ENCODE measurements at places on chromosomes 1 and 21.

DNA sequence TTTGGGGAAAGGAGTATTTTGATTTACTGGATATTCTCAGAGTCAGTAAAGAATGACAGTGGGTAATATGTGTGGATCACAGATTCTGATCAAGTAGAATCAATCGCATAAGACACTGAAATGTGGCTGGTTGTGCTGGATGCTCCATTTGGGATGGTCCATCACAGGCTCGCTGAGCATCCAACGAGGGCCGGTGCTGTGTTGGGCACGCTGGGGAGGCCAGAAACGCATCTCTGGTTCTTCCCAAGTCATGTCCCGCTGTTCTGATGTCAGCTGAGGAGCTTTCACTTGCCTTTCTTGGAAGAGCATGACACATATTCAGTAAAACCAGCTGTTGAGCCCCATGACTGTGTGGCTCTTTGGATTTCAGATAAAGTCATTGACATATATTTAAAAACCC is 72.0 kb downstream of the UMODL1 start:
- no peak for DNase-seq

GRCh38 chr1:221712776-221713431 is 29.0 kb downstream of the DUSP10 start:
- DNase-seq: no peak

DNA sequence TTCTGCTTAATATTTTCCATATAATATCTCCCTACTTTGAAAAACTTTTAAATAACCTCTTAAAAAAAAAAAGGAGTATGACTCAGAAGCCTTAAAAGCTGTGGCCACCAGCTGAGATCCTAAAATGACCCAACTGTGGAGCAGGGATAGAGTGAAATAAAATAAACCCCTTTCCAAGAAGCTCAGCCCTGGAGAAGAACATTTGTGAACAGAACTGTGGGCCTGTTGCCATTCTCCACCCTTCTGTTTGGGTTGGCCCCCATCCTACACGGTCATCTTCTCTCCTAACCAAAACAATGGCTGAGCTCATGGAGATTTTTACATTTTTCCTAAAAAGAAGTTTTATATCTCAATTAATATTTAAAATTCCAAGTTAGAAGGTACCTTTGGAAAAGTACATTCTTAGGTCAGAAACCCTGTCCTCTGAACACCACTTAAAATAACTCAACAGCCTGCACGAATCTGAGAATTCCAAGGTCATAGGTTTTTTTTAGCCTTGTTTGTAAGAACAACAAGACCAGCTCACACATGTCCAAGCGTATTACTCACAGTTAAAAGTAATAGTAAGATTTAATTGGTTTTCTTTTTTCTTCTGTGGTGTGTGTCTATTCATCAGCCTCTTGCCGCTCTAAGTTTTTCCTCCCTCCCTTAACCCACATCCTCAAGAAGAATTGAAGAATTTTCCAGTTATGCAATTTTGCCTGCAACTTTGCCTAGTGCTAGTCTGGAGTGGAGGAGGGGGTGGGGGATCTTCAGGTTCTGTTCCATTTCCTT is 107.7 kb upstream of the ERRFI1 start:
- peak; percentile 70 for DNase-seq

- DNase-seq: no peak
These were observed 53.9 kb upstream of the FBXO28 start for GRCh38 chr1:224059897-224060427.

DNA sequence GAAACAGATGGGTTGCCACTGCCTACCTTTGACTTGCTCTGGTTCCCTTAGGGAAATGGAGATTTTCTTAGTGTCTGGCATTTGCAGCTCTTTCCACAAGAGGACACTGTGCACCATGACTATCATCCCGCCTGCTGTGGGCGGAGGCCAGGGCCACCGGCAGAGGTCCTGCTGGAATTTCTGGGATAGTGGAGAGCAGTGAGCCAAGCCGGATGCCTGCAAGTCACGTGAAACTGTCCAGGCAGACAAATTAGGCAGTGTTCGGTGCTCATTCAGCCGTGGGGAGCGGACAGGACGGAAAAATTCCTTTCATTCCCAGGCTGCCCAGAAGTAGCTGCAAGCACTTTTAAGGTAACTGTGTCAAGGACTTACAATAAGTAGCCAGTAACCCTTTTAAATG is 43.4 kb downstream of the IGSF5 start:
- peak; percentile 91 for DNase-seq

DNA sequence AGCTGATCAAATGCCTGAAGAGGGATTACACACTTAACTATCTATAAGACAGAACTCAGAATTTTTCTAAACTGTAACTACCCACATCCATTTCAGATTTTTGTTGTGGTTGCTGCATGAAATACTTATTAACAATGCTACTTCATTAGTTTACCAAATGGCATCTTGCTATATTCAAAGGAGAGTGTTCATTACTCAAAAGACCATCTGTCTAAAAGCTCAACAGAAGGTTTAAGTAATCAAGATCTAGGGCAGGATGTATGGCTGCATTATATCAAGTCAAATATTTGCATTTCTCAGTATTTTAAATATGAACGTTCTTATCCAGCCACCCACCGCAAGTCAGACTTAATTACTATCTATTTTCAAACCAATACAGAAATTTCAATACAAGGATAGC is 79.9 kb downstream of the SIPA1L2 start:
- DNase-seq: no peak

- DNase-seq: no peak
These were observed 8.8 kb upstream of the RABGAP1L start for GRCh38 chr1:174150499-174150898.

DNA sequence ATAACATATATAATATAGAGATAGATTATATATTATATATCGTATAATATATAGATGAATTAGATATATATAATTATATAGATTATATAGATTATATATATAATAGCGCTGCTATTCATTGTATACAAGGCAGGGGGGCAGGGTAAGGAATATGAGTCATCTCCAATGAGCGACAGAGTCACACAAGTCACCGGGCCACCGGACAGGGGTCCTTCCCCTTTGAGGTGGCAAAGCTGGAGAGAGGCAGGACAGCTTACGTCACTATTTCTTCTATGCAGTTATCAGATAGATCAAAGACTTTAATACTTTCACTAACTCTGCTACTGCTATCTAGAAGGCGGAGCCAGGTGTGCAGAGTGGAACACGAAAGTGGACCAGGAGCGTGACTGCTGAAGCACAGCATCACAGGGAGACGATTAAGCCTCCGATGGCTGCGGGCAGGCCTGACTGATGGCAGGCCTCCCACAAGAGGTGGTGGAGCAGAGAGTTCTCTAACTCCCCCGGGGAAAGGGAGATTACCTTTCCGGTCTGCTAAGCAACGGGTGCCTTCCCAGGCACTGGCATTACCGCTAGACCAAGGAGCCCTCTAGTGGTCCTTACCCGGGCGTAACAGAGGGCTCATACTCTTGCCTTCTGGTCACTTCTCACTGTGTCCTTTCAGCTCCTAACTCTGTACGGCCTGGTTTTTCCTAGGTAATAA is 2154.7 kb downstream of the MRPL39 start:
- DNase-seq: peak; percentile 59

DNA sequence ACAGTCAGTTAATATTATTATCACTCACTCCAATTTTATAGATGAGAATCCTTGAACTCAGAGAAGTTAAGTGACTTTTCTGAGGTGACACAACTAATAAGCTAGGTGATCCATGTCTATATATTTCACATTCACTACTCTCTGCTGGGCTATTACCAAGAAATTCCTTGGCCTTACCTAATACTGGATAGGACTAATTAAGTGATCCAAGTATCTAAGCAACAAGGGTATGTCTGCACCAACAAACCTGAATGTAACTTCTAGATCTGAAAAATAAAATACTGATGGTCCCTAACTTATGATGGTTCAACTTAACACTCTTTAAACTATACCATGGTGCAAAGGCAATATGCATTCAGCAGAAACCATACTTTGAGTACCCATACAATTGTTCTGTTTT is 14.8 kb upstream of the CASQ2 start:
- DNase-seq: no peak

- no peak for DNase-seq
These were observed 66.3 kb upstream of the LRRC8D start for GRCh38 chr1:89754518-89754917.

DNA sequence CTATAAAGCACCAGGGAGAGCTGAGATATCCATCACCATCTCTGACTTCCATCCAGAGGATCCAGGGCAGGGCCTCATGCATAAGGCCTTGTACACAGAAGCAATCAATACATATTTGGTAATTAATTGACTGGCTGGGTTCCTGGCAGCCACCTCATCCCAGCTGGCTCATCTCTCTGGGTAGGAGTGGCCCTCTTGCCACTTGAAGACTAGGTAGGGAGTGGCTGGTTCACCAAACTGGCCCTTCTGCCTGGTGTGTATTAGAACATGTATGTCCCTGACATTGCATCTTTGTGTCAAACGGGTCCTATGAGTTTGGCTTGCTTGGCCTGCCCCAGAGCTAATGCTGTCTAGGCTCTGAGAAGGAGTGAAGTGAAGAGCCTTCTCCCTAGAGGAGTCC is 11.8 kb downstream of the NUAK2 start:
- no peak for DNase-seq

- DNase-seq: no peak
These were observed 5.1 kb upstream of the NPHP4 start for GRCh38 chr1:5997316-5997715.

- DNase-seq: no peak
These were observed 75.1 kb downstream of the DHRS3 start for GRCh38 chr1:12542616-12543592.

DNA sequence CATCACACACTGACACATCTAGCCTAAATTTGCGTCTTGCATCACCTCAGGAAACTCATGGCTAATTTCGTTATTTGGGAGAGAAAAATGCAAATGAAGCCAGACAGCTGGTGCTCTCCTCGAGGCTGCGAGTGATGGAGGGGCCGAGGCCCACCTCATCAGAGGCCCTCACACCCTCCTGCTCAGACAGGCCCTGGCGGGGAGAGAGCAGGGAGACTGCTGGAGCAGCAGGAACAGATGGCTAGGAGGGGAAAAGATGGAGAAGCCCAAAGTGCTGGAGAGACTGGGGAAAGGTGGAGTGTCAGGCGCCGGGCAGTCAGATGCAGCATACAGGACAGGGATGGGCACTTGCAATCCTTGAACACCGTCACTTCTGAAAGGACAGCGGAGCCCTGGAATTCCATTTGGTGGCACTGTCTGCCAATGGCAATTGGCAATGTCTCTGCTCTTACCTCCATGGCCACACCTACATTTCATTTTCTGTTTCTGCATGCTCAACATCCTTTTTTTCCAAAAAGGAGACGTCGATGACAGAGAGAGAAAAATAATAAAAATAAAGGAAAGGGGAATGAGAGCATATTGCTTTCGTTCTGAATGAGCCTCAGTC is 286.2 kb downstream of the SPATA17 start:
- DNase-seq: no peak

DNA sequence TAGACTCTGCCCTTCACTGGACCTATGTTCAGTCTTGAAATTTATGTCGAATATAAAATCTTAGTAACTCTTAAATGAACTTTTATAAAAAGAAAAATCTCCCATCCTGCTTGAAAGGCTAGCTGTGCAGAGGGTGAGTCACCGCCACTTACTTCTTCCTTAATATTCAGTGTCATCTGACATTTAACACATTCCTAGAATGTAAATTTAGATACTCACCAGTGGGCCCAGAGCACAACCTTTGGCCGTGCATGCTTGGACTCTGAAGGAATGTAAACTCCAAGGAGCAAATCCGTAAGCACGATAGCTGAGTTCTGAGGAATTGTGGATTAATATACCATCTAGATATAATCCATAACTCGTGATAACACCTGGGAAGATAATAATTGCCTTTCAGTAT is 403.3 kb downstream of the KCTD3 start:
- DNase-seq: no peak

- no peak for DNase-seq
These were observed 78.9 kb upstream of the C1orf174 start for GRCh38 chr1:3978990-3979325.

- DNase-seq: no peak
These were observed 53.6 kb downstream of the CTTNBP2NL start for GRCh38 chr1:112449630-112449983.

DNA sequence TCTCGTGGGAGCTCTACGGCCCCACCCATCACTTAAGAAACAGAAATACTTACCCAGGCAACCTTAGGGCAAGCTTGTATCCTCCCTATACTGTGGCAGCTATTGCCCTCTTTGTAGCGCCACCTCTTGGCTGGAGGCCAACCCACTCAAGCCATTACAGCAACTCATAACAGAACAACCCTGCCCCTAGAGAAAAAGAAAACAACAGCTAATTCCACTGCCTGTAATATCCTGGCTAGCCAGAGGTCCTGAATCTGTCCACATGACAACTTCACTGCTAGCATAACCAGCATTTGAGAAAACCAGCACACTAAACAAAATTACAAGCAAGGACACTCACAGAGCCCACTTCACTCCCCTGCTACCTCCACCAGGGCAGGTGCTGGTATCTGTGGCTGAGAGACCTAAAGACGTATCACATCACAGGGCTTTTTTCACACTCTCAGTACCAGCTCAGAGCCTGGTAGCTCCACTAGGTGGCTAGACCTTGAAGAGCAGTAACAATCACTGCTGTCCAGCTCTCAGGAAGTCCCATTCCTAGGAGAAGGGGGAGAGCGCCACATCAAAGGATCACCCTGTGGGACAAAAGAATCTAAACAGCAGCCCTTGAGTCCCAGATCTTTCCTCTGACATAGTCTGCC is 14.5 kb upstream of the MX1 start:
- DNase-seq: no peak

DNA sequence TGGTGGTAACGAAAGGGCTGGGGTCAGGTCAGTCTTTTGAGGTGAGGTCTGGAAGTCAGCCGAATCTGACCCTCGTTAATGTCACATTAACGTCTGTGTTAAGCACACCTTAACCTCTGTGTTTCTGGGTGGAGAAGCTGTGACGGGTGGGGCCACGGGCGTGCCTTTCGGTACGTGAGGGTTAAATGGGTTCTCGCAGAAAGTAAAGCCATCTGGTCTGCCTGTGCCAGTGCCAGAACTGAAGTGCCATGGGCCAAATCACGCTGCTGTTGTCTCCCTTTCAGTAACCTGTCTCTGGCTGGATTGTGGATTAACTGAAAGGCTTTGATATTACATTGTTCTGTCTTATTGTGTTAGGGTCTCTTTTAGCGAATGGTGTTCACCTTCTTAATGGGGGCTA is 14.4 kb downstream of the URB2 start:
- no peak for DNase-seq

DNA sequence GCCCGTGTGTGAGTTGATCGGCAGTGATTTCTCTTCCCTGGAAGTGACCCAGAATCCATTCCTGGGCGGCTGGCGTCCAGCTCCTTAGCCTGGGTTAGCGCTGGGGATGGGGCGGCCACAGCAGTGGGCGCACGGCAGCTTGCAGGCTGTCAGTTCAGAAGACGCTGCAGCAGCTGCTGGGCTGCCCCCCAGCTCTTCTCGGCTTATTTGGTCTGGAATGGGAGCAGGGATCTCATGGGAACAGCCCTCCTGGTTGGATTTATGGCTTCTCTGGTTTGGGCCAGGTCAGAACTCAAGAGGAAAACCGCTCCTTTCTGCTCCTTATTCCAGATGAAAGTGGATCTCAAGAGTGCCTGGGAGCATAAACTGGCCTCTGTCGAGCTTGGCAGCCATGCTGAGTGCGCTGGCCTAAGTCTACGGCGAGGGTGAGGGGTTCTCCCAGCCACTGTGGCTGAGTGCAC is 148.2 kb downstream of the PRDM16 start:
- no peak for DNase-seq

GRCh38 chr21:38229260-38229877 is 27.4 kb upstream of the KCNJ15 start:
- DNase-seq: no peak

- no peak for DNase-seq
These were observed 48.3 kb upstream of the FCRL4 start for GRCh38 chr1:157646144-157646543.

All from RCC 7860 (cell line).